CD8-positive, alpha-beta memory T cell (primary cell): ENCODE measurements at places on chromosomes 1 and 21. TPM values are rescaled to one million over a fixed set of nuclear protein-coding genes. Genes with fewer than 3 reads are reported as not detected.

Gene PRAMEF26
- not detected for total RNA-seq

Gene ITPKB
- total RNA-seq = 39.6 TPM

Gene RSBN1
- total RNA-seq = 18.5 TPM

Gene SLC45A1
- 0.31 TPM for total RNA-seq

- H3K4me1 ChIP-seq = peaks cover 84% of the 10 kb centered on the region
- DNase-seq = peak; percentile 54
- H3K4me3 ChIP-seq = peak overlapping the region; percentile 35
These were observed 20.5 kb downstream of the HIVEP3 start for GRCh38 chr1:41898191-41898713.

- H3K36me3 ChIP-seq = no peaks in the 10 kb centered on the region
- H3K4me3 ChIP-seq = no peak overlapping the region
- DNase-seq = no peak
- H3K27me3 ChIP-seq = no peaks in the 10 kb centered on the region
These were observed 83.8 kb upstream of the ETS2 start for GRCh38 chr21:38721958-38722357.

DNA sequence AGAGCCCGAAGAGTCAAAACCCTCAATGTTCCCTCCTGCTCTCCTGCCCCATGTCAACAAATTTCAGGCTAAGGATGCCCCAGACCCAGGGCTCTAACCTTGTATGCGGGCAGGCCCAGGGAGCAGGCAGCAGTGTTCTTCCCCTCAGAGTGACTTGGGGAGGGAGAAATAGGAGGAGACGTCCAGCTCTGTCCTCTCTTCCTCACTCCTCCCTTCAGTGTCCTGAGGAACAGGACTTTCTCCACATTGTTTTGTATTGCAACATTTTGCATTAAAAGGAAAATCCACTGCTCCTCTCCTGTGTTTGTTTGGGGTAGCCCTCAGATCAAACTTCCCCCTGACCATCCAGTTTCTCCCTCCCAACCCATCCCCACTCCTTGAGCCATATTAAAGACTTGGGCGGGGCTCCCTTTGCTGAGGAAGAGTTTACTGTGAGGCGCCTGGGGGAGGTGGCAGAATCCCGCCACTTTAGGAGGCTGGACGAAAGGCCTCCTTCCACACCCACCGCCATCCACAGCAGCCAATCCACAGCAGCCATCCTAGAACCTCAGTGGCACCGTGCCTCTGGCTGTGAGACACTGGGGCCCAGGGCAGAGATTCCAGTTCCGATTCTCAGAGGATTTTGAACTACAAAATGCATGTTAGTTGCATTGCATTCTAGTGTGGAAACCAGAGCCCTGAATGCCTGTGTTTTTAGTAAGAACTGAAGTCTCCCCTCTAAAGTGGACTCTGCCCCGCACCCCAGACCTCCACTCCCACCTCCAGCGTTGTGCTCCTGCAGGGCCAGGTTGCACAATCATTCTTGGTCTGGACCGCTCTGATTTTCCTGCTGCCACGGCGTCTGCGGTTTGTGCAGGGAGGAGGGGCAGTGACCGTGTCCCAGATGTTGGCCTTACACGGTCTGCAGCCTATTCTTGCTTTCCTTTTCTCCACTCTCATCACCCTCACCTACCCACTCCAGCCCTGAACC is 3.0 kb downstream of the OLFML3 start:
- H3K4me3 ChIP-seq = no peak overlapping the region
- no peaks in the 10 kb centered on the region for H3K4me1 ChIP-seq
- no peaks in the 10 kb centered on the region for H3K27me3 ChIP-seq
- H3K36me3 ChIP-seq = no peaks in the 10 kb centered on the region

DNA sequence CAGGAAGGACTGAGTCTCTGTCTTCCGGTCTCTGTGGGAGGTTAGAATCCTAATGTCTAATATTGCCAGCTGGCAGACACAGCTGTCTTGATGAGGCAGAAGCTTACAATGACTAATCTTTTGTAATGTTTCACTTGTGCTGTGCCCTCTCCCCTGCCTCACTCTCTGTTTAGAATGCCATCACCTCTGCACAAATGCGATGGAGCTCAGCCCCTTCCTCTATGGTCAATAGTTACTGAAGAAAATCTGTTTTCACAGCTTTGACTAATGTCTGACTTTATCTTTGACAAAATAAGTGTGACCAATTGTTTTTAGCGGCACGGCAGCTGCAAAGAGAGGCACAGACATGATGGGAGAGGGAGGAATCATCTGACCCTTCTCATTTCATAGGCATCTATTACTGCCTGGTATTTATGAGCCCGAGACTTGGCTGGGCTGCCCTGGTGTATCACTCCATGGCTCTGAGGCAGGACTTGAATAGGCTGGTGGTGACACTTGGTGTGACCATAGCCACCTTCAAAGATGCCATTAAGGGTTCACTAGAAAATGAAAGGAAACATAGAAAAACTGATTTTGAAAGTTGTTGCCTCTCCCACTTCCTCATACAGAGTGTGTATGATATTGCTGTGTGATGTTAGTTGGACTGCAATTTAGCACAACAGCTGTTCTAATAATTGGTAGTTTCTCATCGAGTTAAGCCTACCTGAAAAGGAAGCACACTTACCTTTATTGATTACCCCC is 163.2 kb upstream of the NBPF11 start:
- peaks cover 11% of the 10 kb centered on the region for H3K4me1 ChIP-seq
- H3K36me3 ChIP-seq = no peaks in the 10 kb centered on the region
- DNase-seq = no peak
- H3K27ac ChIP-seq = no peak overlapping the region
- no peak overlapping the region for H3K4me3 ChIP-seq

Gene S100A16
- not detected for total RNA-seq

GRCh38 chr1:96660503-96660902 is 61.1 kb upstream of the PTBP2 start:
- H3K36me3 ChIP-seq = no peaks in the 10 kb centered on the region
- DNase-seq = no peak
- no peaks in the 10 kb centered on the region for H3K27me3 ChIP-seq
- H3K4me1 ChIP-seq = no peaks in the 10 kb centered on the region

Gene NGF
- not detected for total RNA-seq

- H3K4me1 ChIP-seq = no peaks in the 10 kb centered on the region
- DNase-seq = no peak
- H3K4me3 ChIP-seq = no peak overlapping the region
- H3K27me3 ChIP-seq = no peaks in the 10 kb centered on the region
These were observed 29.9 kb downstream of the TMCO1 start for GRCh38 chr1:165738794-165739193.

- DNase-seq = peak; percentile 78
- peaks cover 3% of the 10 kb centered on the region for H3K4me1 ChIP-seq
- no peak overlapping the region for H3K27ac ChIP-seq
- H3K36me3 ChIP-seq = no peaks in the 10 kb centered on the region
- H3K4me3 ChIP-seq = no peak overlapping the region
These were observed 25.9 kb downstream of the S100A6 start for GRCh38 chr1:153509729-153510354.

GRCh38 chr1:168335500-168335899 is 54.8 kb downstream of the TBX19 start:
- H3K27me3 ChIP-seq = no peaks in the 10 kb centered on the region
- DNase-seq = no peak
- H3K27ac ChIP-seq = no peak overlapping the region
- H3K36me3 ChIP-seq = no peaks in the 10 kb centered on the region

- H3K27ac ChIP-seq = no peak overlapping the region
- H3K27me3 ChIP-seq = no peaks in the 10 kb centered on the region
- no peak overlapping the region for H3K4me3 ChIP-seq
- DNase-seq = no peak
- H3K36me3 ChIP-seq = no peaks in the 10 kb centered on the region
These were observed 23.1 kb downstream of the C21orf91 start for GRCh38 chr21:17796037-17796403.

DNA sequence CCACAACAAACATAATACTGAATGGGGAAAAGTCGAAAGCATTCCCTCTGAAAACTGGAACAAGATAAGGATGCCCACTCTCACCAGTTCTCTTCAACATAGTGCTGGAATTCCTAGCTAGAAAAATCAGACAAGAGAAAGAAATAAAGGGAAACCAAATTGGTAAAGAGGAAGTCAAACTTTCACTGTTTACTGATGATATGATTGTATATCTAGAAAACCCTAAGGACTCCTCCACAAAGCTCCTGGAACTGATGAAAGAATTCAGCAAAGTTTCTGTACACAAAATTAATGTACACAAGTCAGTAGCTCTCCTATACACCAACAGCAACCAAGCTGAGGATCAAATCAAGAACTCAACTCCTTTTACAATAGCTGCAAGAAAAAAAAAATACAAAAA is 6.9 kb upstream of the F13B start:
- no peak overlapping the region for H3K4me3 ChIP-seq

- H3K36me3 ChIP-seq = no peaks in the 10 kb centered on the region
- no peak overlapping the region for H3K27ac ChIP-seq
- no peak for DNase-seq
- no peaks in the 10 kb centered on the region for H3K27me3 ChIP-seq
- H3K4me1 ChIP-seq = no peaks in the 10 kb centered on the region
These were observed 339.0 kb downstream of the DSCAM start for GRCh38 chr21:40507978-40508377.

DNA sequence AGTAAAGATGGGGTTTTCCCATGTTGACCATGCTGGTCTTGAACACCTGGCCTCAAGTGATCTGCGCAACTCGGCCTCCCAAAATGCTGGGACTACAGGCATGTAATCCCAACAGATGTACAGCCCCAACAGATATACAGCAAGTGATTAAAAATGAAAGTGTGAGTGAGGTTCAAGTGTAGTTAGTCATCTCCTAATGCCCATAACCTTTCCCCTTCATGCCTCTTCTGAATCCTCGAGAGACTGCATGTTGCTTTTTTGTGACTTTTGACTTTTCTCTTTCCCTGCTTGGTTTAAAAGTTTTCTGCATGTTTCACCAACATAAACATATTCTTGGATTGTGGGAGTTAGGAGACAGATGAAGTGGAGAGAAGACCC is 31.2 kb downstream of the KCNK2 start:
- no peak overlapping the region for H3K27ac ChIP-seq
- no peak for DNase-seq
- H3K27me3 ChIP-seq = no peaks in the 10 kb centered on the region
- no peaks in the 10 kb centered on the region for H3K4me1 ChIP-seq
- no peak overlapping the region for H3K4me3 ChIP-seq

DNA sequence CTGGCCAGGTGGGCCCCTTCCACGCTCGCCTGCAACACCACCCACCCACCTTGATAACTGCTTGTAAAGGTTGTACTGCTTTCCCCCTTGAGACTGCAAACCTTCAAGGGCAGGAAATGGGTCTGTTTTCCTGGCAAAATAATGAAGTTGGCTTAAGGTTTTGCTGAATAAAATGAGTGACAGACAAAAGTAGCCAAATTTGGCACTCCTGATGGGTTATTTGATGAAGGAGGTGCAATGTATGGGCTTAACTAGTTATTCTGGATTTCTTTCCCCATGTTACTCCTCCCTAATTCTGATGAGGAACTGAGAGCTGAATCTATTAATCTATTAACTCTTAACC is 14.6 kb upstream of the HLCS start:
- H3K36me3 ChIP-seq = no peaks in the 10 kb centered on the region
- no peaks in the 10 kb centered on the region for H3K27me3 ChIP-seq
- peak overlapping the region; percentile 1 for H3K4me3 ChIP-seq
- H3K4me1 ChIP-seq = no peaks in the 10 kb centered on the region
- no peak overlapping the region for H3K27ac ChIP-seq

Gene KRTAP12-2
- not detected for total RNA-seq

GRCh38 chr1:113872219-113872935 is 865 bp upstream of the PTPN22 start:
- DNase-seq = no peak
- peaks cover 70% of the 10 kb centered on the region for H3K4me1 ChIP-seq
- H3K36me3 ChIP-seq = no peaks in the 10 kb centered on the region
- H3K27ac ChIP-seq = peak overlapping the region; percentile 68
- H3K27me3 ChIP-seq = no peaks in the 10 kb centered on the region

GRCh38 chr21:35254765-35255138 is 205.7 kb upstream of the RUNX1 start:
- H3K4me1 ChIP-seq = no peaks in the 10 kb centered on the region
- no peaks in the 10 kb centered on the region for H3K36me3 ChIP-seq
- no peak overlapping the region for H3K4me3 ChIP-seq
- H3K27me3 ChIP-seq = no peaks in the 10 kb centered on the region
- DNase-seq = no peak

DNA sequence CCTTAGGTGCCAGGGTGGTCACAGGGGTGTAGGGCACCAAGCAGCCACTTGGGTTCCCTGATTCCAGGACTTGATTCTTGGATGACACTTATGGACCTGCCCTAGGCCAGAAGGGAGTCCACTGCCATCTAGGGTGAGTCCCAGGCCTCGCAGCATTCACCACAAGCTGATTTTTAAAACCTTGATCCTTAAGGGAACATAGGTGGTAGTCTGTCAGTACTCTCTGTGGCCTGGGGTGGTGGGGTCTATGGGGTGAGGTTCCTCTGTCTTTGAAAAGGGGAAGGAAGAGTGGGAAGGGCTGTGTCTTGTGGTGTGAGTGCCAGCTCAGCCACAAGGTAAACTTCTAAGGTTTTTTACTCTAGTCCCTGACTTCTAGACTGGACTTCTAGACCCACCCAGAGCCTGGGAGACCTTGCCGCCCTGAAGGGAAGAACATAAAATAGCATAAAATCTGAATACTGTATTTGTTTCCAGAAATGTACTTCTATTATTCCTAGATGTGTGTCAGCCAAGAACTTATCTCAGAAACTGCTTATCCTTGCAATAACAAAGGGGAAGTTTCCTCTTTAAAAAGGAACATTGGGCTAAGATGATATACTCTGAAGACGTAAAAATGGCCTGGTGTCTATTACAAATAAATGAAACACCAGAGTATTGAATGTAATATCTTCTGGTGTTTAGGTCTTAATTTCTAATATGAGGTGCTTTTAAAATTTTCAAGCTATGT is 757.3 kb downstream of the LTN1 start:
- H3K27me3 ChIP-seq = no peaks in the 10 kb centered on the region
- H3K4me1 ChIP-seq = no peaks in the 10 kb centered on the region
- no peaks in the 10 kb centered on the region for H3K36me3 ChIP-seq
- DNase-seq = no peak
- H3K27ac ChIP-seq = no peak overlapping the region

Gene PLA2G2F
- total RNA-seq = not detected

DNA sequence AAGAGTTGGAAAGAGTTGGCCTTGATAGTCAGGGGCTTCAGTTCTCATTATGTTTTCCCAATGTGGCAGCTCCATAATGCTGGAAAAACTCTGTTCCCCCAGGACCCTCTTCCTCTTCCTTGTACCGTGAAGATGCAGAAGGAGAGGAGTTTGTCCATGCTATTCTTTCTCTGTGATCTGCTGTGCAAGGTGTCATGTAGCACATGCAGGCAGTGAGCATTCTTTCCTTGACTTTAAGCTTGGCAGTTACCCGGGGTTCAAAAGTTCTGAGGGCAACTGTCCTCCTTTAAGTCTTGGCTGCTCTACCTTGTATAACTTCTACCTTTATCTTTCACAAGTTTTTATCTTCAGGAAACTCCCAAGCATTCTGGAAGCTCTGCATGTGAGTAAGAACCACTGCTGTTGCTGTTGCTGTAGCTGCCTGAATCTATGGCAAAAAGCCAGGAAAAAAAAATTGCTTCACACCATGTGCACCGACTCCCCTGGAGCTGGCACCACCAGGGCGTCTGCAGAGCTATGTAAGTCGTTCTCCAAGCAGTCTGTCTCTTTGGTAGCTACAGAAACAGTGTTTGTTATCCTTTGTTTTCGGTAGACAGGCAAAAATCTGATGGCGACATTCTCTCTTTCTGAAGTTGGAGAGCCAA is 42.7 kb upstream of the SLC16A1 start:
- H3K4me1 ChIP-seq = no peaks in the 10 kb centered on the region
- H3K27ac ChIP-seq = no peak overlapping the region
- H3K36me3 ChIP-seq = no peaks in the 10 kb centered on the region
- DNase-seq = no peak
- H3K27me3 ChIP-seq = no peaks in the 10 kb centered on the region
